ENCODE measurements at places on chromosomes 4 and X.

GRCh38 chr4:138448169-138448568 is 206.0 kb upstream of the SLC7A11 start:
- DNase-seq, result no peak

DNA sequence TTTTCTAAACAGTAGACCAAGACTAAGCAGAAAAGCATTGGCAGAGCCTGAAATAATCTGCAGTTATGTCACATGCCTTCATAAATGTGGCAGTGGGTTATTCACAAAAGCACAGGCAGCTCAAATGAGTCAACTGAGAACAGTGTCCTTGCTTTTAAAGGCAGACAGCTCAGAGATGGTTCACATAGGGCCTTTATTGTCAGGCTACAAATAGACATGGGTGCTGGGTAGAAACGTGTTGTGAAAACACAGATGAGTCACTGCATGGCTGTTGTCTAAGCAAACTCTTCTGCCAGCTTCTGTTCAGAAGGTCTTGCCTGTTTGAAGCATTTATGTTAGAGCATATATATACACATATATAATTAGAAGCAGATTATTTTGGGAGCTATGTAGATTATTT is 118.0 kb downstream of the SLC4A4 start:
- no peak for DNase-seq

GRCh38 chrX:18949291-18949943 is 34.5 kb downstream of the PHKA2 start:
- DNase-seq, result no peak

DNA sequence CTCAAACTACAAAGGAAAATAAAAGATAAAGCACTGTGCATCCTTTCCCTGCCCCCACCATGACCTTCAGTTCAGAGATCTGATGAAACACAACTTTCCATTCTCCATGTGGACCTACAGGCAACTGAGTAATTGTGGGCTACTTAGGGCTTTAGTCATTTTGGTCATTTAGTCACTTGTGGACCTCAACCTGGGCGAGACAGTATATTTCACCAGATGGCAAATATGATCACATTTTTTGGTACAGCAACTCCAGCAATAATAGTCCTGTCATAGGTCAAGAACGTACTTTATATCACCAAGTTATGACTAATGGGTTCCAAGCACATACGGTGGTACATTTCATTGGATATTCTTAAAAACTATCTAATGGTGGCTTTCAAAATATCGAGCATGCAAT is 141.2 kb downstream of the PDGFC start:
- DNase-seq, result no peak

DNA sequence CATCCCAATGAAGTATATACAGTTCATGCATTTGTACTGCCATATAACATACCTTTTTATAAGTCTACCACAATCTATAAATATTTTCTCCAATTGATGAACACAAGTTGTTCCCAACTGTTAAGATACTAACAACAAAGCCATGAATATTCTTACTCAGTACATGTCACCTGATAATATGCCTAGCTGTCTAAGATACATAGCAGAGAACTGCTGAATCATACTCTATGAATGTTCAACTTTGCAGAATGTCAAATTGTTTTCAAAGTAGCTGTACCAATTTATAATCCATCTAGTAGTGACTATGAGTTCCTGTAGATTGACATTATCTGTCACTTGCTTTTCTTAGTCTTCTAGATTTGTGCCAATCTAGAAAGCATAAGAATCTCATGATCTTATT is 84.9 kb downstream of the RAB28 start:
- no peak for DNase-seq

DNA sequence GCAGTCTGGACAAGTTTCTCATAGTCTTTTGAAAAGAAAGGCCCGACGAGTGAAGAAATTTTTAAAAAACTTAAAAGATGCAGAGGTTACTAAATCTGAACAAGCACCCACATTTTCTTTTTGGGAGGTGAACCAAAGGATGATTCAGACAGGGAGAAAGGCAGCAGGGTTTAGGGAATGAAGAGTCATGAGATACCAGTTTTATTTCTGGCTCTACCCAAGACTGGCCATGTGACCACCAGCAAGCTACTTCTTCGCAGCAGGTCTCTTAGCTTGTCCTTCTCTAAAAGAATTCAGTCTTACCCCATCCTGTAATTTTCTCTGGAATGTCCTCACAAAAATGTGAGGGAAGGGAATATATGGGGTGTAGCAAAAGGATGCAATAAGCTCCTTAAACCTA is 37.6 kb downstream of the AMOT start:
- no peak for DNase-seq

GRCh38 chr4:3869661-3870566 is 103.7 kb downstream of the ADRA2C start:
- no peak for DNase-seq

- DNase-seq, result no peak
These were observed 76.9 kb upstream of the EXOC1L start for GRCh38 chr4:55742655-55743202.

GRCh38 chr4:182600093-182600492 is 317.1 kb downstream of the DCTD start:
- no peak for DNase-seq

DNA sequence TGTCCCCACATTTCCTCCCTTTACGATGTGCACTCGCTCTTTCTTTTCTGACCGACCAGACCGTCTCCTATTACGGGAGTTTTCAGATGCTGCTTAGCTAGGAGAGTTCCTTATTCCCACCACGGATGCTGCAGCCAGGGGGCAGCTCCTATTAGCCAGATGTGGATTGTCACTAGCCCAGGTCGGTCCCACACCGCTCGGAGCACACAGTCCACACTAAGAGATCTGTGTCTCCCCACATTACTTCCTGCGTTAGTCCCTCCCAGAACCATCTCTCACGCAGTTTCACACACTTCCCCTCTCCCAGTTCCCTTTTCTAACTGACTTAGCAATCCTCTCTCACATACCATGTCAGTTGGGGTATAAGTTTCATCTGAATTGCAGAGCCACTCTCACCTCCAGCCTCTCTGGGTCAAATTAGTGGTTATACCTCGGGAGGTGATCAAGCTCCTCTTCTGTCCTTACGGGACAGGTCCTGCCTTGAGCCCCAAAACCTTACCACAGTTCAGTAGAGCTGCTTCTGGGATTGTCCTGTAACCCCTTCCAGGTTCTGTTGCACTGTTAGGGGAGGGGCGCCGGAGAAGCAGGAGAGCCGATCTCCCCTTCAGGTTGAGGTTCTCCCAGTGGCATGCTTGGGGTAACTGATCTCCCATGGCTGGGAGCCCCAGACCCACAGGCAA is 28.2 kb downstream of the SULT1E1 start:
- no peak for DNase-seq

DNA sequence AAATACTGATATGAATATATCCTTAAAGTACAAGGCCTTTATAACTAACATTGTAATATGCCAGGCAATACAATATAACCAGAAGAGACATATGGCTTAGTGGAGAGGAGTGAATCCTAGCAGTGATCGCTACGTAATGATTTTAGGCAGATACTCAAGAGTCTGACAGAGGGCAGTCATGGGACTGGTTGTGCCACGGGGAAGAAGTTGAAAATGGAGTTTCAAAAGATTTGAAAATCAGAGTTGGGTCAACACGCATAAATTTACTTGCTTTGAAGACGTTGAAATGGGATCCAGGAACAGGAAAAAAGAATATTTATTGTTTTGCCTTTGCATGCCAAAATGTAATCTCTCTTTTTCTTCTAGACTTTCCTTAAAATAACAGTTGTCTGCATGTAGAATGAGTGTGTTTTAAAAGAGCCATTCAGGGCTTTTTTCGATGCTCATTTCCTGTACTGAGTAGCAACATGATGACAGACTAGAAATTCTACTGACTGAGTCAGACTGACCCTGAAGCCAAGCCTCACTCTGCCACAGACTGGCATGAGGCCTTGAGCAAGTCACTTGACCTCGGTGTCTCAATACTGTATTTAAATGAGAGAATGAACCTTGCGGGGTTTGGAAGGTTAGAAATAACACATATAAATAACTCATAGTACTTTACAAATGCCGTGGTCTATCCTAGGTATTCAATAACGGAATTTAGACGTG is 8.1 kb upstream of the SMS start:
- DNase-seq, result peak; percentile 50

GRCh38 chrX:110359273-110359672 is 625 bp downstream of the RTL9 start:
- DNase-seq, result no peak

- no peak for DNase-seq
These were observed 25.0 kb downstream of the OTUD4 start for GRCh38 chr4:145155268-145155870.

GRCh38 chrX:72115380-72115779 is 16.3 kb downstream of the RTL5 start:
- no peak for DNase-seq

- DNase-seq, result no peak
These were observed 41.0 kb downstream of the RAI2 start for GRCh38 chrX:17820100-17820499.

- no peak for DNase-seq
These were observed 1.2 kb downstream of the GPC3 start for GRCh38 chrX:133983974-133984845.

DNA sequence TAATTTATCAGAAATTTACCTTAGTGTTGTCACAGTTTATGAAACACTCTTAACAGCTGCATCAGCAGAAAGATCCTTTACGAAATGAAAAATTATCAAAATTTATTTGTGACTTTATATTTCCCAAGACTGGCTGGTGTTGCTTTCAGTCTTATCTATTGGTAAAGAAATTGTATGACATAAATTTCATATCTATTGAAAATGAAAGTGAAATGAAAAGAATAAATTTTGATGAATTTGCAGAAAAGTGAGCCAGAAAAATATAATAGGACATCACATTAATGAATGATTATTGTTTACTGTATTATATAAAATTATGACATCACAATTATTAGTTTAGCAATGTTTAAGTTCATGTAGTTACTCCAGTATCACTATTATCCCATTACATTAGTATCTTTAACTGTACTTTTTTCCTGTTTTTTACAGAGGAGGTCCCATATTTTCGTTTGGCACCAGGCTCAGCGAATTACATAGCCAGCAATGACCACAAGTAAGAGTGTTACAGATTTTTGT is 13.2 kb upstream of the TMEM165 start:
- DNase-seq, result no peak

DNA sequence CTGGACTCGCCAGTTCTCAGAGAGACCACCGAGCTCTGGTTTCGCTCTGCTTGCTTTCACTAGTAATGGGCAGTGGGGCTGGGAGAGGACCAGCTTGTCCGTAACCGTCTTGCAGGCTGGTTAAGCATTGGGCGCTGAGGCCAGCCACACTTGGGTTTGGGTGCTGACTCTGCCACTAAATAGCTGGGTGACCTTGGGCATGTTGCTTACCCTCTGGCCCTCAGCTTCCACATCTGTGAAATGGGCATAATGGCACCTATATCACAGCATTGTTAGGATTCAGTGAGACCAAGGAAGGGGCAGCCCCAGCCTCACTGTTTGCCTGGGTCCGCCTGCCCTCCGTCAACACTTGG is 43.5 kb downstream of the EVC start:
- no peak for DNase-seq

- DNase-seq, result no peak
These were observed 53.9 kb downstream of the PPM1K start for GRCh38 chr4:88230461-88230891.

DNA sequence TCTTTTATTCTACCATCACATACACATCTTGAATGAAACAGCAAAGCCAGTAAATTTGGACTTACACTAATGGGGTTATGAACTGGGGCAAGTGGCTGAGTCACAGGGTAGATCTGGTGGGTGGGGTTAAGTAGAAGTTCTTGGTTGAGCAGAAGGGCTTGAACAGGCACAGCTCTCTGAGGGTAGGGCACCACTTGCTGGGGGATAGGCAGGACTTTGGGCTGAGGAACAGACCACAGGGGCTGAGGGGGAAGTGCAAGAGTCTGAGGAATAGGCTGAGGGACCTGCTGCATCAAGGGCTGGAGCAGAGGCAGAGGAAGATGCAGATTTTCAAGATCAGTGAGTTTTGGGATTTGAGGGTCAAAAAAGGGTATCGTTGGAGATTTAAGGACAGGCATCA is 8.3 kb downstream of the CSN2 start:
- no peak for DNase-seq

- no peak for DNase-seq
These were observed 30.9 kb upstream of the RHOH start for GRCh38 chr4:40165916-40166315.

DNA sequence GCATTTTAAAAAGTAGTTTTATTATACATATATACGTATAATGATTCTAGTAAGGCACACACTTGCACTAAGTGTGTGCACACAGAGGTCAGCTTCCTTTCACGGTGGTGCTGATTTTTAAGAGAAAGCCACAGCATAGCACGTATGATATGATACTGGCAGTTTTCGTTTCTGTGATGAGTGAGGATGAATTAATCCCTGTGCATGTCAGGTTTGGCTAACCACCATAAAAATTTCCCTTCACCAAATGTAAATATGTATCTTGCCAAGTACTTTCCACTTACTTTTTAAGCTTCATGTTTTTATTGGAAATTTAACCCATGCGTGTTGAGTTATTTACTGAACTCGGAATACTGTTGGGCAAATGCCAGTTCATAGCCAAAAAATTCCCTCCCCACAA is 84.6 kb downstream of the SYNPO2 start:
- DNase-seq, result no peak

DNA sequence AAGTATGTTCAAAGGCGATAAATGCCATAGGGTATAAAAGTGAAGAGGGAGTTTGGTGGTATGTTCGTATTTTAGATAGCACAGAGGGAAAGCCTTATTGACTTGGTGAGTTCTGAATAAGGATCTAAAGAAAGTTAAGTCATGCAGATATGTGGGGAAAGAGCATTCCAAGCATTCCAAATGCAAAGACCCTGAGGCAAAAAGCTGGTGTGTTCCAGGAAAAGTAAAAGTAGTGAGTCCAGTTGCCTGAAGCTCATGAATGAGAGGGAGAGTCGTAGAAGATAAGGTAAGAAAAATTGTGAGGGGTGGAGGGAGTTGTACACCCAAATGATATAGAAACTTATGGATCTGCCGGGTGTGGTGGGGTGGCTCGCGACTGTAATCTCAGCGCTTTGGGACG is 426.7 kb downstream of the RPA4 start:
- DNase-seq, result no peak

- no peak for DNase-seq
These were observed 35.0 kb upstream of the BMPR1B start for GRCh38 chr4:94722748-94723147.

DNA sequence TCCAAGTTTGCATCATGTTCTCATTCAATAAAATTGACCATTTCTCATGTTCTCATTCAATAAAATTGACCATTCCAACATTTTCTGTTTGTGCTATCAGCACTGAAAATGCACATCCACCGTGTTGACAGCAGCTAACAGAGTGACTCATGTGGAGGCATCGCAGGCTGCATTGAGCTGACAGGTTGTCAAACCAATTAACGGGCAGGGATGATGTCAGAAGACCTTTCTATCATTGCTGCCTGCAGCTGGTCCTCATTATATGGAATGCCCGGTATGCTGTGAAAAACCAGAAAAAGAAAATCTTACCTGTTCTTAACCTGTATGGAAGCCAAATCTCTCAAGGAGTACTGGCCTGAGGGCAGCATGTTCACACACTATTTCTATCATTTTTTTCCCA is 202.0 kb downstream of the SMIM20 start:
- no peak for DNase-seq

GRCh38 chr4:143700046-143700415 is 444 bp downstream of the FREM3 start:
- DNase-seq, result no peak

- DNase-seq, result no peak
These were observed 31.4 kb downstream of the EXOC1 start for GRCh38 chr4:55884851-55885219.

- DNase-seq, result no peak
These were observed 21.1 kb upstream of the UVSSA start for GRCh38 chr4:1325681-1326635.

- no peak for DNase-seq
These were observed 13.2 kb downstream of the GPC4 start for GRCh38 chrX:133402042-133402453.

Data from activated CD4-positive, alpha-beta T cell treated with anti-CD3 and anti-CD28 coated beads, Interleukin-2, amount 50 U/mL, for 16 hours (primary cell).